ENCODE measurements at places on chromosomes 1 and 21.

GRCh38 chr1:172970186-172970585 is 80.6 kb downstream of the TNFSF18 start:
- no peak for DNase-seq

DNA sequence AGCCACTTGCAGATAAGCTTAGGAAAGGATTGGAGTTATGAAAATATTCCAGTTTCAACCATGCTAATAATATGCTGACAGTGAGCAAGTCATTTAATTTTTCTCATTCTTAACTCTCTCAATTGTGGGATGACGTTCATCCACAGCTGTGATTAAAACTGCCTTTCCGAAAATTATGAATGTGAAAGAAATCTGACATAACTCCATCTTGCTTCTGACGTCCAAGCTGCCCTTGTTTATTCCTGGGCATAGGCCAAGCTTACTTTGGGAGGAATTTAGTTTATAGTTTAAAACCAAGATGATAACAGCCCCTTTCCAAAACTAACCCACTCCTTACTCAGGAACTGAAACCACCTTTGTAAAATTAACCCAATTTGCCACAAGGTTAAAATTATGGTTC is 11.0 kb upstream of the RGS18 start:
- DNase-seq = no peak

GRCh38 chr1:156121457-156121856 is 6.9 kb downstream of the LMNA start:
- no peak for DNase-seq

DNA sequence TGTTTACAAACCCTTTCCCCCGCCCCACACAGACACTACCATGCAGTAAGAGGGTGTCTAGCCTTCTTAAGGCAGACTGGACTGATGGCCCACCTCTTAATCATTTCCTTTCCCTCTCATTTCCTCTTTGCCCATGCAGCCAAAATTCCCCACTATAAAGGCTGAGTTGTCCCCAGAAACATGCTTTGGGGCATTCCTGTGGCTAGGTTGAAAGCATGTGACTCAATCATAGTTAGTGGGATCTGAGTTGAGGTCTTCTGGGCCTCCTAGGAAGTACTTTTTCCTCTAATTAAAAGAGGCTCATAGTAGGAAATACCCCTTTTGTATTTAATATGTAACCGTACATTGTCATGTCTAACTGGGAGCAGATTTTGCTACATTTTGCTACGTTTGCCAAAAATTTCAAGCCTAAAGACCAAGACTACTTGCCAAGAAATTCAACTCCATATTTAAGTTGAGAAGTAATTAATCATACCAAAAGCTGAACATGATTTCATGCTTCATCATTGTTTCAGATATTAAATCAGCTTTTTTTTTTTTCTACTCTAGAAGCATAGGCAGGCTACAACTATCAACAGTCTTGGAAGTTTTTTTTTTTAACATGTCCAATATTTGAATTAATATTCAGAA is 174.7 kb downstream of the ADGRL4 start:
- DNase-seq = no peak

DNA sequence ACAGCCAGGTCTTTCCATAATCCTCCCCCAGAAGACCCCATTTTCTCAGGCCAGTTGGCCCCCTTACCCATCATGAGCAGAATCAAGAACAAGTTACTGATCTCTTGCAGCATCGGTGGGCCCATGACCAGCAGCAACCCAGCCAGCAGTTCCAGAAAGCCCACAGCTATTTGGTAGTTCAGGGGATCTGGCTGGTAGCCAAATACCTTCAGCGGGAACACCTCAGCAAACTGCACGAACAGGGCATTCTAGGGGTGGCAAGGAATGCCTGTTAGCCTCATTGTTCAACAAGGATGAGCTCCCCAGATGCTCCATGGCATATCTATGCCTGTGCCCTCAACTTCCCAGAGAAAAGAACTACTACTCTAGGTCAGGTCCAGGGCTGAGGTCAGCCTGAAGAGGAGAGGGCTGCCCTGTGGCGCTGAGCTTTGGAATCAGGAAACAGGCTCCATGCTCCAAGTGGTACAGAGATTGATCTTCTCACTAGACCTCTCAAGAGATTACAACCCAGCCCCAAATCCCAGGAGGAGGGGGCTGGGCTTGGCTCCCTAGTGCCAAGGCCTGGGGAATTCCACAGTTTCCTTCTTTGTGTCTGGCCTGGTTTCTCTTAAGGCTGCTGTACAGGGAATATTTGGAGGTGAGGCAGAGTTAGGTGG is 1.3 kb downstream of the TMEM35B start:
- DNase-seq = no peak

GRCh38 chr1:161722406-161722805 is 1.1 kb downstream of the FCRLB start:
- DNase-seq = no peak

GRCh38 chr1:161013131-161013487 is 7.8 kb downstream of the F11R start:
- DNase-seq = no peak

Data from kidney (tissue), 22 donors.